Activated CD4-positive, alpha-beta T cell treated with anti-CD3 and anti-CD28 coated beads, Interleukin-2, amount 50 U/mL, for 1 hour (primary cell): ENCODE measurements at places on chromosomes 5 and 9.

DNA sequence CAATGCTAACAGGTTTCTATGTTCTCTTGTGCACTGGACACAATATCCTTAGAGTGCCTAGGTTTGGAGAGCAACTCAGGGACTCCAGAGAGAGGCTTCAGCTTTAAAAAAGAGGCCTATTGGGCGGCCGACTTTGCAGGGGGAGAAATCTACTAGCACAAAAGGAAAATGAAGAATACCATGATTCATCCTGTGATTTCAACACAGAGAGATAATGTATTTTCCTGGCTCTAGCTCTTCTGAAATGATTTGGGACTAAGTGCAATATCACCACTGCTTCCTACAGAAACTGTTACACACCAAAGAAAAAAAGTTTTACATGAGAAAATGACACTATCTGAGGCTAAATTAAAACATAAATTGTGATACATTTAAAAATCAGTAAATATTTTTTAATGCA lies 146.1 kb upstream of the TSLP start:
- no peak for DNase-seq

DNA sequence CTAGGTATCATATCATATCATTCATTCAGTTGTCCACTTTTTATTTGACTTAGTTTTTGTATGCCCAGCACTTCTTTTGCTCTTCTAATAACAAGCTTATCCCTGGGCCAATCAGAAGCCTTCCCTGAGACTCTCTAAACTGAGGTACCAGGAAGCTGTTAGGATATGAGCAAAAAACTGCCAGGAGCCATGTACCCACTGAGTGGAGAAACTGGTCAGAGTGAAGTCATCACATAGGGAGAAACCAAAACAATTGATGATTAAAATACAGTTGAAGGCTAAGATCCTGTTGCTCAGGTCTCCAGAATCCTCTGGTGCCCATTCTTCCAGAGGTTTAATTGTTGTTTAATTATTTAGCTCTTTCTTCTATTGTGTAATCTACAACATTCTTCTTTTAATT lies 120.2 kb downstream of the KIAA0825 start:
- DNase-seq: no peak

DNA sequence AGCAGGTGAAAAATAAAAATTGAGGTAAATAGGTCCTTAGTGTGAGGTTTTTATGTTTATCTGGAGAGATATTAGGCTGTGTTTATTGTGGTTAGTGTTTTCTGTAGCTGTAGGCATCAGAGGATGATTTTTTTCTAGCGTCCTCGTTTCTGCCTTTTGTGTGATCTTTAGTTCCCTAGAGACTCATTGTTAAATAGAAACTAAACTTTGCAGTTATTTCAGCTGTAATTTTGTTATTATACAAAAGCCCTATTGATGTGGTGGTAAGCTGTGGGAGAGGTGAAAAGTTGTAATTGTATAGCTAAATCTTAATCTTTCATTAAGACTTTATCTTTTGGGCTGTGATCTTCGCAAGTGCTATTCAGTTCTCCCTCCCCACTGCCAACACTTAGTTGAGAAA lies 340.3 kb downstream of the CYLC2 start:
- DNase-seq: no peak

- DNase-seq: no peak
Measured at GRCh38 chr5:122877518-122877917, 32.1 kb downstream of the SNX24 start.

GRCh38 chr5:9350301-9350797 lies 195.5 kb downstream of the SEMA5A start:
- DNase-seq: no peak

GRCh38 chr9:20373263-20373662 lies 249.0 kb downstream of the MLLT3 start:
- no peak for DNase-seq

DNA sequence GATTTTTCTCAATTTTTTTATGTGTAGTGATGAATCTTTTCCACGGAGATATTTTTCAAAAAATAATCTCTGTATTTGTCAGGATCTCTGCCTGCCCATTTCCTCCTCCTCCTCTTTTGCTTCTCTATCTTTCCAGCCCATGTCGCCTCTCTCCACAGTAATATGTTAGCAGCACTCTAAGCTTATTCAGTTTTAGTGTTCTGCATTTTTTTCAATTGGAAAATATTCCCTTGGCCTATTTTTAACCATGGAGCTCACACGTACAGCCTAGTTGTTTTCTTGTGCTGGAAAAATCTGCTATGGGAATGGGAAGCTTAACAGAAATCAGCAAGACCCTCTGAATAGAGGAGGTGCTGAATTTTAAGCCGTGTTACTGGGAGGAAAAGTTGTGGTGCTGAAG lies 16.3 kb downstream of the TRPC7 start:
- no peak for DNase-seq

- no peak for DNase-seq
Measured at GRCh38 chr9:77677397-77677796, 29.3 kb upstream of the GNA14 start.

DNA sequence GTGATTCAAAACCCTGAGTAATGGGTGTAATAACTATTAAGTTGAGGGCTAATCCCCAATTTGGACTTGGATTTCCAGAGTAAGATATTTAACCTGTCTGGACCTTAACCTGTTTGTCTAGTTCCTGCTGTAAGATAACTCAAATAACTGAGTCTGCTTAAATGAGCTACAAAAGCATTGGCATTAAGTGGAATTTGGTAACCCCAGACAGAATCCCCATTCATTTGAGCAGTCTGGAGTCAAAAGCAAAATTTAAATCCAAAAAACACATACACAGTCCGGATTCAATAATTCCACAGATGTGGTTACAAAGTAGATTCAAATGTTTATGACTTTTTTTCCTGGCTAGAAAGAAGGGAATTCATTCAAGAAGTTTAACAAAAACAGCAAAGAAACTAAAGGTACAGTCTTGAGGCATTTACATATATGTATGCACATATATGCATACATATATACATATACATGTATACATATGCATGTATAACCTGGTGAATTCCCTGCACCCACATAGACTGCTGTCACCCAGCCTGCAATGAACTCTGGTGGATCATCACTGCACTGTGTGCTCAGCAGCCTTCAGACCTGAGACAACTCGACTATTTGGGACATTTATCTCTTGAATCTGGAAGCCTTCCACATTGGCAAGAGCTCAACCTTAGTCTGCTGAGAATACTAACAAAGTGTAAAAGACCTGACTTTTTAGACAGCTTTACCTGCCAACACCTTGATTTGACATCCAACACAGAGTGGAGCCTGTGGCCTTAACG lies 205.4 kb downstream of the LURAP1L start:
- DNase-seq: no peak

DNA sequence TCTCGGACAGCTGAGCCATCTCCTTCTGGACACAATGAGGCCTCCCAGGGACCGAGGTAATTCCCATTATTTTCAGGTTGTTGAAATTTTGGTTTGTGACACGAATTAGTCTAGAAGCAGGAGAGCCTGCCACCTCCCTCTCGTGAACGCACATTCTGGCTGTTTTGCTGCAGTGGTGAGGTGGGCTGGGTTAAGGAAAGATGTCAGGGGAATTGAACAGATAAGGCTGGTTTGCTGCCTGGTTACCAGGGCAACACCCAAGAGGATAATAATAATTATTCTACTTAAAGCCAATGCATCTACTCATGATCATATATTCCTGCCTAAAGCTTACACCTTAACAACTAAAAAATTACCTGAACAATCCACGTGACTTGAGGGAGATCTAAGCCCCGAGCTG lies 38.1 kb downstream of the DDX31 start:
- DNase-seq: no peak

- no peak for DNase-seq
Measured at GRCh38 chr5:2556375-2556966, 195.0 kb downstream of the IRX2 start.

DNA sequence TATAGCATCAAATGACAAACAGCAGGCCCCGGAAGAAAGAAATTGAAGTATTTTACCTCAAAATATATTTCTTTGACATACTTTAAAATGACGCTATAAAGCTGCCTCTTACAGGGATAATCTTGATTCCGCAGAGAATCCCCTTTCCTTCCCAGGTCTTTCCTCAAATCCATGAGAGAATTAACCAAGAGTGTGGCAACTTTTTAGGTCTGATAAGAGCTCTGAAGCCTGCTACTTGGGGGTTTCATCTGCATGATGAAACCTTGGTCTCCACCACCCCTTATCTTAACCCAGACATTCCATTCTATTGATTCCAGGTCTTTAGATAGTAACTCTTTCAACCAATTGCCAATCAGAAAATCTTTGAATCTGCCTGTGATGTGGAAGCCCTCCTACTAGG lies 173.8 kb downstream of the CEMIP2 start:
- DNase-seq: no peak

DNA sequence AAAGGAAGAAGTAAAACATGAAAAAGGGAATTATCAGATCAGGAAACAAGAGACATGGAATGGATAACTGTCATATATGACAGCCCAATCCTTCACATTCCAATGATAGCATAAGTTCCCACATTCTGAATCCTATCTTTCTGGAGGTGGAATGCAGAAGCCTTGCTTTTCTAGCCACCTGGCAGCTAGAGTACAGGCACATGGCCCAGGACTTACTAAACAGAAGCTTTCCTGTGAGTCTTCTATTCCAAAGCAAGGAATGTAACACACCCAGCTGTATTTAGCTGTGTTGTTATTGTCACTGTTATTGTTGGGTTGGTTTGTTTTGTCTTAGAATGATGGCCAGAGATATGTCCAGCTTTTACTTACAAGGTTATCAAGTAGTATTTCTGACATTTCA lies 780.5 kb upstream of the ZNF608 start:
- DNase-seq: no peak

GRCh38 chr5:109688970-109689739 lies 572 bp upstream of the MAN2A1 start:
- DNase-seq: peak; percentile 70

GRCh38 chr5:27015758-27016157 lies 22.6 kb downstream of the CDH9 start:
- no peak for DNase-seq
